Stimulated activated CD8-positive, alpha-beta memory T cell treated with anti-CD3 and anti-CD28 coated beads, Interleukin-4, amount 100 ng/mL, for 4 hours (primary cell): ENCODE measurements at places on chromosomes 4 and X.

GRCh38 chr4:153549405-153549804 lies 83.2 kb downstream of the TMEM131L start:
- DNase-seq = no peak

- no peak for DNase-seq
These were observed 96.8 kb upstream of the WDR44 start for GRCh38 chrX:118249146-118249545.

GRCh38 chr4:14783011-14783877 lies 219.0 kb upstream of the CPEB2 start:
- DNase-seq = no peak

- no peak for DNase-seq
These were observed 130.1 kb downstream of the PDE5A start for GRCh38 chr4:119498527-119498926.

- no peak for DNase-seq
These were observed 13.1 kb downstream of the GRXCR1 start for GRCh38 chr4:42905591-42905990.

DNA sequence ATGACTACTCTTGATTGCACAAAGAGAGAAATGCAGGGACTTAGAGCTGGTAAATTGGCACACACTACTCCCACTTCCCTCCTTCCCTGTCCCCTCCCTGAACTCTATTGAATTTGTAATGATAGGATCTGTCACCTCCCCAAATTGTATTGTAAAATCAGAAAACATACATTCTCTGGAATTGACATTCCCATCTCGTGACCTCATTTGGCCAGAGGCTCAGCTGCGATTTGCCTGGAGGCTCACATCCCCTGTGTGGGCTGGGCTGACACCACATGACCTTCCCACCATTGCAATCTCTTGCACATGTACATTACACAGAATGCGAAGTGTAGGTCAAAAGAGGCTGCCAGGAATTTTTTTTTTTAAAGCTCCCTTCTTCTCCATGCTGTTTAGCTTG lies 172.1 kb downstream of the MID1IP1 start:
- DNase-seq = no peak

DNA sequence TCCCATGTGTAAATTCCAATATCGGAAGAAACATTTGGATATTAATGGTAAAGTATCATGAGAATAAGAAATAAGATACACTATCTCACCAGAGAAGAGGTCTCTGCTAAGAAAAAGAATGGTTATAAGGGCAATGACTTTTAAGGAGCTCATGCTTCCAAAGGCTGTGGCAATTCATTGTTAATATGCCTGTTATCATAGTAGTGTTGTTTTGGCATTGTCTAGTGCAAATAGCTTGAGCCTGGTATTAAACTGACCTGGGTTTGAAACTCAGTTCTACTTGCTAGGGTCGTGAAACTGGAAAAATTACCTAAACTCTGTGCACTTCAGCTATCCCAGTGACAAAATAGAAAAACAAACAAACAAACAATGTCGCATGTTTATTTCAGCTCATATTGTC lies 8.8 kb downstream of the HPGDS start:
- DNase-seq = no peak

DNA sequence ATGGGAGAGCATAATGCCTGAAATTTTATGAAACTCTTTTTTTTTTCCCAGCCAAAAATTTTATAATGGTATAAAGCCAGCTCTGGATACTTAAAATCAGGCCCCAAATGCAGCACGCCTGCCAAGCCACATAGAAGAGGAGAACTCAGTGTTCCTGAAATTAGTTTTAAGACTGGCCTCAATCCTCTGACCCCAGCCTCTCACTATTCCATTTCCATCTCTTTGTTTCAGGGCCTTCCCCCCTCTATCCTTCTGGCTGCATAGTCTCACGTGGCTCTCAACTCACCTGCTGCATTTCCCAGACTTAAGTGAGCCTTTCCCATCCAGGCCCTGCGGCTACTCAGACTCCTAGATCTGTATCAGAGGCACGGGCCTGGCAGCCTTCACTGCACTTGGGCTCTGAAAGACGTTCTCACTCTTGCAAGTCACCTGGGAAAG lies 5.2 kb upstream of the CBR4 start:
- DNase-seq = no peak
